ENCODE measurements at places on chromosomes 16 and 17.

GRCh38 chr16:84199861-84200260 is 8.9 kb downstream of the ADAD2 start:
- DNase-seq: no peak

GRCh38 chr16:85667261-85667660 is 21.5 kb downstream of the GINS2 start:
- DNase-seq: no peak

DNA sequence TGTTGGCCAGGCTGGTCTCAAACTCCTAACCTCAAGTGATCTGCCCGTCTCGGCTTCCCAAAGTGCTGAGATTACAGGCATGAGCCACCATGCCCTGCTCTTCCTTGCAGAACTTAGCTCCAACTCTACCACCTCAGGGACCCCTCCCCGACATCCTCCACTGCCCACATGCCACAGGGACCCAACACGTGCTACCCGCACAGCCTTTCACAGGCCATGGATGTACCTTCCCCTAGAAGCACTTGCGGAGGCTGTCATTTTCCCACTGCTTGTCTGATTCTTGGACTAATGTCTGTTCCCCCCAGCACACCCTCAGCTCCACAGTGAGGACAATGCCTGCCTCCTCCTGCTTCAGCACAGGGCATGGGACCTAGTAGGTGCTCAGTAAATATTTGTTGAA is 147.4 kb downstream of the ZNF423 start:
- no peak for DNase-seq

GRCh38 chr17:81398832-81399411 is 3.7 kb downstream of the BAHCC1 start:
- DNase-seq: no peak

DNA sequence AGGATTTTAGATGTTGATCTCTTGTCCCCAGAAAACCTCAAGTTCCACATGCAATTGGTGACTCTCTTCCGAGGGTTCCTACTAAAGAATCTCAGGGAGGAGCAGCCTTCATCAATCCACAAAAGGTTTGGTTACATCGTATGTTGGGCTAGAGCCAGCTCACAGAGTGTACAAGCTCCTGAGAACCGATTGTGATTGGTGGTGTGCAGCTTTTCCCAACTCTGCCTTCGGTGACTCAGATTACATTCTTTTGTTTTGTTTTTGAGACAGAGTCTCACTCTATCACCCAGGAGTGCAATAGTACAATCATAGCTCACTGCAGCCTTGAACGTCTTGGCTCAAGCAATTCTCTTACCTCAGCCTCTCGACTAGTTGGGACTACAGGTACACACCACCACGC is 172.4 kb downstream of the PMP22 start:
- no peak for DNase-seq

DNA sequence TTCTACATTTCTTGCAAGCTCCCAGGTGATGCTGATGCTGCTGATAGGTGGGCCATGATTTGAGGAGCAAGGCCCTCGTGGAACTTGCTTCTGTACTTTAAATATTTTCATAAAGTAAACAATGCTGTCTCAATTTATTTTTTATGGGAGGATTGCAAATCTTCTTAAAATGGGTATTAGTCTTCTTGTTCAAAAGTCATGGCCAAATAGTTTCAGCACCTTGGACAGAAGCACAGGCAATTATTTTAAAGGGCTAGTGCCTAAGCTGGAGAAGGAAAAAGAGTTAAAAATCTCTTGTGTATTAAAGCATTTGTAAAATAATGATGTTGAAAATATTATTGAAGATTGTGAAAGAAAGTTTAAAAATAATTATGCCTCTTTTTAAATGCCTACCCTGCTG is 50.5 kb downstream of the GPR139 start:
- DNase-seq: no peak

GRCh38 chr17:70405492-70406220 is 236.3 kb downstream of the KCNJ2 start:
- DNase-seq: no peak

- DNase-seq: no peak
These were observed 45.0 kb downstream of the CDH13 start for GRCh38 chr16:82671741-82672140.

- no peak for DNase-seq
These were observed 29.7 kb upstream of the OR1A2 start for GRCh38 chr17:3167574-3167973.

DNA sequence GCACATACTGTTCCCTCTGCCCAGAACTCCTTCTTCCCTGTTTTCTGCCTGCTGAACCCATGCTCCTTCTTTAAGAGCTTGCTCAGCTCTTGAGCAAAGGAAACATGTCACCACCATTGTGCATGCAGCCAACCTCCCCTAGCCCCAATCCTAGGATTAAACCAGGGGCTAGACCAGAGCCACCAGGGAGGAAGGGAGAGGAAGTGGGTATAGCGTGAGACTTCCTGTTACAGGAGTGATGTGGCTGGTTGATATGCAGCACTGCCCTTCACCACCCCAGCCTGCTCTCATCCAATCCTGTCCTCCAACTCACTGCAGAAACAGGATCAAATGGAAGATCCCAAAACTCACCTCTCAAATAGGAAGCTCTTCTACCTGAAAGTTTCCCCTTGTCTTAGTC is 67.1 kb upstream of the CDH5 start:
- DNase-seq: no peak

DNA sequence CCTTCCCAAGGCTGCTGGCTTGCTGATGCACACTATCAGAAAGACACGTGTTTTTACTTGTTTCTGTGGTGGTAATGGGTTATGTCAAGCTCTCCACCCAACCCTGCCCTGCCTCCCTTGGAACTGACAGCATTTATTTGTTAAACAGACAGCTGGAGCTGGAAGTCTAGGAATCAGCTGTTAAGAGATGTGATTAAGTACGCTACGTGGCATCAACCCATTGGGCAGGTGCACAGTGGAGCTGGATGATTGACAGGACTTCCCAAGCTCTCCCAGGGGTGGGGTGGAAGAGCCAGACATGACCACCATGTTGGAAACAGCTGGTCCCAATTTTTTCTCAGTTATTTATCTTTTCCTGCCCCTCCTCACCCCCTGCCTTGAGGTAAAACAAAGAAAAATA is 49.4 kb downstream of the ADAMTS18 start:
- no peak for DNase-seq

- DNase-seq: no peak
These were observed 112.2 kb upstream of the ZNF750 start for GRCh38 chr17:82952019-82952418.

DNA sequence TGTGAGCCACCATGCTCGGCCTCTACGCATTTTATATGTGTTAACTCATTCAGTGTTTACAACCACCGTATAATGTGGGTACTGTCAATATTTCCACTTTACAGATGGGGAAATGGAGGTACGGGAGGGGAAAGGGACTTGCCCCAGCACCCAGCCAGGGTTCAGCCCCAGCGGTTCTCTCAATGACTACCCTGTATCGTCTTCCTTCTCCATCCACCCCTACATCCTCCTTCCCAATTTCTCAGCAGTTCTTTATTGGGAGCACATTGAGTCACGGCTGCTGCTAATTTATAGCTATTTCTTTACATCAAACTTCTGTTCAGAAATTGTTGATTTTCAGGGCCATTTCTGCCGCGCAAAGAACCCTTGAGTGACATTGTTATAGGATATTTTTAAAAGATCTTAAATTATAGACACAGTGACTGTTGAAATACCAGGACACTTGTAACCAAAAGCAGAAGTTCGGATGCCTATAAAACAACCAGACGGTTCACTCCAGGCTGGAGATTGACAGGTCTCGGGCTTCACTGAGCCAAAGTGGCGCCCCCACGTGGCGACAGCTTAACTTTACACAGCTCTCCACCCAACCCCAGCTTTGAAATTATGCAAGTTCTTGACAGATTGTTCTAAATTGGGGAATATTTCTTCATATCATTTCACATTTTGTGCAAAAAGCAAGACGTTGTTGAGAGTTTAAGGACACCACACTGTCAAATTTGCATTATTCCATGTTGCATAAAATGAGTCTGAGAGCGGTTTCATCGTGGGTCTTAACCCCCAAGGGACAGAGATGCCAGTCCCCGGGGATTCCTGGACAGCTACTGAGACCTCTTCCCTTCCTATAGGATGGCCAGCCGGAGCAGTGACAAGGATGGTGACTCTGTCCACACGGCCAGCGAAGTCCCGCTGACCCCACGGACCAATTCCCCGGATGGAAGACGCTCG is 11.8 kb downstream of the SYT17 start:
- DNase-seq: peak; percentile 32

DNA sequence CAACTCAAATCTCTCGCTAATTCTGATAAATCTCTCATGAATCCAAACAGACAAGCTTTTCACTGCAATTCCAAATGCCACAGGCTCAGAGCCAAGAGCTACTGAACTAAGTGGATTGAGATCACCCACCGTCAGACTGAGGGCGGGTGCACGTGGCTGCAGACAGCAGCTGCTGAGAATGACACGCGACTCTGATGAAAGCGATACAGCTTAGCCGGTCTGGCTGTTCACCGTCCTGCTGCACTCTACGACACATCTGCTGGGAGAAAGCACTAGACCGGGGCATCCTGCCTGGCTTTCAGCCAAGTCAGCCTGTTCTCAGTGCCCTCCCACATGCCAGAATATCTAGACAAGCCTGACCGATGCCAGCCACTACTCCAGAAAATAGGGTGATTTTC is 42.6 kb downstream of the KLHDC4 start:
- DNase-seq: no peak

DNA sequence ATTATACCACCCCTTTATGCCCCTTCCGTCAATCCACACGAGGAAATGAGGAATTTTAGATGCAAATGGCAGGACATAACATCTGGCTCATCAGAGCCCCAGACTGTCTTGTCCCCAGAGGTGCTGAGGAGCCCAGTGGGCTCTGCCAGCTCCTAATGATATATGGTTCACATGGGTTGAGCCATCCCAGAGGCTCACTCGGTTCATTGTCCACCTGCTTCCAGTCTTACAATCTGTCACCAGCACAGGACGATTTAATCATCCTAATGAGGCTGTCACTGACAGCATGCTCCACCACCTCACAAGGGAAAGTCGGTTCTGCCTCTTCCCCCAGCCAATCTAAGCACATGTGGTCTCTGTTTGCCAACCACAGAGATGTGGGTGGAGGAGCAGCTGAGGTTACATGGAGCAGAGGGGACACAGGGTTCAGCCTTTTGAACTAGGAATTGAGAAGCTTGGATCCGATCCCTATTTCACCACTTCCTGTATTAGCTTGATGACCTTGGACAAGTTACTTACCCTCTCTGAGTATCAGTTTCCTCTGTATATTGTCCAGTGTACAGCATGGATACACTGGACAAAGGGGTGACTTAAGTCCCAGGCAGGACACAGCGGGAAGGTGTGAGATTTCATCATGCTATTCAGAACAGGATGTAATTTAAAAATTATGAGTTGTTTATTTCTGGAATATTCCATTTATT is 27.0 kb upstream of the DHX8 start:
- no peak for DNase-seq

GRCh38 chr16:535446-536405 is 8.2 kb downstream of the CAPN15 start:
- DNase-seq: no peak

DNA sequence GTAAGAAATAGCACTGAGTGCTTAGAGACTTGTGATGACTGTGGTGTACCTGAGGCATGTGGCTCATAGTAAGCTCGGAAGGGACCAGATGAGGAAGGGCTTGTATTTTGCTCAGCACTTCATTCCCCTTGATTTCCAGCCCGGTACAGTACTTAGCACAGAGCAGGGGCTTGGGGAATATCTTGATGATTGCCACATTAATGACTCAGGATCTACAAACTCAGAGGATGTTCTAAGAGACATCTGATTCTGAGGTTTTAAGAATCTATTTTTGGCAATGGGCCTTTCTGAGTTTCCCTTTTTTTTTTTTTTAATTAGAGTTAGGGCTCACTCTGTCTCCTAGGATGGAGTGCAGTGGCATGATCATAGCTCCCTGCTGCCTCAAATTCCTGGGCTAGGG is 9.1 kb downstream of the ASPHD1 start:
- DNase-seq: no peak

DNA sequence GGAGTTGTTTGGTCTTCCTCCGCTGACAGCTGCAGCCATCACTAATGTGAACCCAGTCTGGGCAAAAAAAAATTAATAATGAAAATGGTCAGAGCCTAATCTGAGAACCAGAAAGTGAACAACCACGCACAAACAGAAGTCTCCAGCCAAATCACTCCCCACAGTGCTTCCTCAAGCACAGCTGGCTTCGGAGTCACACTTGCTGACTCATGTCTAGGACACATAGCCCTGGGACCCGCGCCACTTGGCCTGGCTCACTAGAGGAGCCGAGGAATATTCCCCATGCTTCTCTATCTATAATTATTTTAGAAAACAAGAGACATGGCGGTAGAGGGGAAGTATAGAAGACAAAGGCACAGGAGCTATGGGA is 109.1 kb downstream of the ZFHX3 start:
- no peak for DNase-seq

DNA sequence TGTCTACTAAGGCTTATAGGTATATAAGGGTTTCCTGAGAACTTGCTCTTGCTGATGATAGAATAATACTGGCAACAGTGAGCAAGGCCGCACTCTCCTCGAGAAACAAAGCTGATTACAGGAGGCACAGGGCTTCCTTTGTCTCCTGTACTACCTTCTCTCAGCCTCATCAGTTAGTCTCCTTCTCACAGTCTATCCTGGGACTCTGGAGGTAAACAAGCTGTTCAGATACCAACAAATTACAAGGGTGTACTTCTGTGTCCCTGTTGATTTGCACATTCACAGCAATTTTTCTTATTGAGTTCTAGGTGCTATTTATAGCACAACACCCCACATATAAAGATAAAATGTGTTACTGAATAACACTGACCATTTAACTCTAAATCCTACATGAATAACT is 98.7 kb downstream of the TRIM37 start:
- DNase-seq: no peak

GRCh38 chr17:73390851-73391250 is 79.0 kb upstream of the CDC42EP4 start:
- DNase-seq: no peak

- no peak for DNase-seq
These were observed 11.2 kb downstream of the PPY start for GRCh38 chr17:43931062-43931571.

GRCh38 chr17:44708401-44709263 is at the start of gene DBF4B:
DBF4B (plus strand) TSS chr17:44708665; CDS start chr17:44708821, 156 bp downstream.
- peak; percentile 81 for DNase-seq

GRCh38 chr16:49335828-49336227 is 37.8 kb upstream of the C16orf78 start:
- no peak for DNase-seq

- no peak for DNase-seq
These were observed 69.9 kb downstream of the AKAP1 start for GRCh38 chr17:57154921-57155320.
